ENCODE measurements at places on chromosomes 7 and 10.

- no peaks in the 10 kb centered on the region for H3K4me1 ChIP-seq
- no peak overlapping the region for H3K4me3 ChIP-seq
- no peaks in the 10 kb centered on the region for H3K27me3 ChIP-seq
Observed at GRCh38 chr7:77838929-77839491, 40.4 kb downstream of the PHTF2 start.

GRCh38 chr7:127409629-127410028, 17.1 kb upstream of the ZNF800 start:
- DNase-seq: peak; percentile 31
- no peaks in the 10 kb centered on the region for H3K4me1 ChIP-seq
- no peaks in the 10 kb centered on the region for H3K27me3 ChIP-seq
- no peak overlapping the region for H3K4me3 ChIP-seq
- no peak overlapping the region for H3K27ac ChIP-seq

- peaks cover 3% of the 10 kb centered on the region for H3K4me1 ChIP-seq
- no peaks in the 10 kb centered on the region for H3K36me3 ChIP-seq
- peak overlapping the region; percentile 68 for H3K4me3 ChIP-seq
- H3K27ac ChIP-seq: peak overlapping the region; percentile 98
- H3K27me3 ChIP-seq: no peaks in the 10 kb centered on the region
Observed at GRCh38 chr10:124917428-124918190, 24.3 kb upstream of the ZRANB1 start.

GRCh38 chr7:120695848-120696247, 162.1 kb downstream of the TSPAN12 start:
- H3K27ac ChIP-seq: no peak overlapping the region
- no peak for DNase-seq
- no peaks in the 10 kb centered on the region for H3K4me1 ChIP-seq
- no peak overlapping the region for H3K4me3 ChIP-seq
- no peaks in the 10 kb centered on the region for H3K27me3 ChIP-seq

- no peak overlapping the region for H3K27ac ChIP-seq
- no peak overlapping the region for H3K4me3 ChIP-seq
- H3K27me3 ChIP-seq: no peaks in the 10 kb centered on the region
- no peaks in the 10 kb centered on the region for H3K36me3 ChIP-seq
Observed at GRCh38 chr7:42698600-42699374, 213.1 kb downstream of the C7orf25 start.

GRCh38 chr10:69957886-69958555, 94.6 kb upstream of the MACROH2A2 start:
- H3K4me3 ChIP-seq: no peak overlapping the region
- peaks cover 5% of the 10 kb centered on the region for H3K4me1 ChIP-seq
- no peak overlapping the region for H3K27ac ChIP-seq
- DNase-seq: peak; percentile 88

DNA sequence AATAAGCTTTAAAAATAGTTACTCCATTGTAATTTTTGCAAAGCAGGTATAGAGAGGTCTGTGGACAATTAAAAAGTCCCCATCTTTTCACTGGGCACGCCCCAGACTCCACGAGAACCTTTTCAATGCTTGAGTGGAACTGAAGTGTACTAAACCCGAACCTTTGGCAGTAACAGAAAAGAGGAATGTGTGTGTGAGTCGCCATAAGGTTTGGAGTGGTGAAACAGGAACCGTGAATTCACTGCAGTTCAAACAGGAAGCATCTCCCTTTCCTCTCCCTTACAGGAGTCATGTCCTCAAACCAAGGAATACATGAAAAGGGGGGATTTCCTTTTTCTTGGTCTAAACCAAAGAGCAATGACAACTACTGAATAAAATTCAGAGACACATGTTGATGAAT, 23.2 kb downstream of the NDUFB2 start:
- no peak overlapping the region for H3K4me3 ChIP-seq
- H3K36me3 ChIP-seq: no peaks in the 10 kb centered on the region
- DNase-seq: no peak
- H3K27me3 ChIP-seq: no peaks in the 10 kb centered on the region
- no peak overlapping the region for H3K27ac ChIP-seq

- no peak overlapping the region for H3K27ac ChIP-seq
- peaks cover 13% of the 10 kb centered on the region for H3K36me3 ChIP-seq
- no peak overlapping the region for H3K4me3 ChIP-seq
Observed at GRCh38 chr10:43393606-43394360, 15.2 kb downstream of the HNRNPF start.

DNA sequence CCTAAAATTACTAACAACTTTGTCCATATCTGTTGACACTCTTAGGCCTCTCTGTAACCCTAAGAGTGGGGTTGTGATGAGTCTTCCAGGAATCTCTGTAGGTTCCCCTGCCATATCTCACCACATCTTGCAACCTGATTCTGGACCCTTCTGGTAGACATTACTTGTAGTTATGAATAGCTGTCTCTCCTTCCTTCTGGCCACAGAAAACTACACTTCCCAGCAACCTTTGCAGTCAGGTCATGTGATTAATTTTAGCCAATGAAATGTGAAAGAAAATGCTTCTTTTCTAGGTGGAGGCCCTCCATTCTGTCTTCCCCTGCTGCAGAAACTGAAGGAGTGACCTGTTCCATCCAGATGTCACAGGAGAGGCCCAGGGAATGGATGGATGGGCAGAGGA, 147.6 kb upstream of the AOAH start:
- H3K4me3 ChIP-seq: no peak overlapping the region
- H3K4me1 ChIP-seq: peaks cover 9% of the 10 kb centered on the region
- no peaks in the 10 kb centered on the region for H3K36me3 ChIP-seq

- no peaks in the 10 kb centered on the region for H3K36me3 ChIP-seq
- H3K4me1 ChIP-seq: no peaks in the 10 kb centered on the region
- no peaks in the 10 kb centered on the region for H3K27me3 ChIP-seq
- H3K4me3 ChIP-seq: no peak overlapping the region
Observed at GRCh38 chr10:20624642-20625041, 272.5 kb downstream of the NEBL start.

GRCh38 chr10:114174695-114175188, 739 bp upstream of the CCDC186 start:
- no peak overlapping the region for H3K27ac ChIP-seq
- H3K4me1 ChIP-seq: no peaks in the 10 kb centered on the region
- no peaks in the 10 kb centered on the region for H3K36me3 ChIP-seq

DNA sequence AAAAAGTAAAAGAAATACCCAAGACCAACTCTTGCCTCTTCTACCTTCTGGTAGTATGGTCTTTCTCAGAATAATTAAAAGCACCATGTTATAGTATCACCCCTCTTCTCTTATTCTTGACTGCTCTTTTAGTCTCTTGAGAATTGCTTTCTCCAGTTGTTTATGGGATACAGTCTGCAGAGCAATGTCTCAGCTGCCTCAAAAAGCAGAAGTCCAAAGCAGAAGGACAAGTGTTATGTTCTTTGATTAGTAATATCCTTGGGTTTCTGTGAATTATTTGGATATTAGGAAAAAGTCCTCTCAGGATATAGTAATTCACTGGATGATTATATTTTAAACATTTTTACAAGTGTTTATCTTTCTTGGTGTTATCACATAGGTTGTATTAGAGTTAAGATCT, 7.4 kb downstream of the TAS2R41 start:
- H3K4me1 ChIP-seq: no peaks in the 10 kb centered on the region
- H3K4me3 ChIP-seq: no peak overlapping the region
- no peaks in the 10 kb centered on the region for H3K27me3 ChIP-seq
- no peak overlapping the region for H3K27ac ChIP-seq

GRCh38 chr10:71648254-71648932, 71.2 kb downstream of the C10orf105 start:
- no peak overlapping the region for H3K4me3 ChIP-seq
- peaks cover 2% of the 10 kb centered on the region for H3K4me1 ChIP-seq
- no peaks in the 10 kb centered on the region for H3K36me3 ChIP-seq
- no peak overlapping the region for H3K27ac ChIP-seq

- H3K4me1 ChIP-seq: no peaks in the 10 kb centered on the region
- H3K27me3 ChIP-seq: no peaks in the 10 kb centered on the region
- H3K36me3 ChIP-seq: no peaks in the 10 kb centered on the region
- no peak overlapping the region for H3K27ac ChIP-seq
- DNase-seq: peak; percentile 80
- no peak overlapping the region for H3K4me3 ChIP-seq
Observed at GRCh38 chr7:151626422-151627115, 106.9 kb upstream of the RHEB start.

DNA sequence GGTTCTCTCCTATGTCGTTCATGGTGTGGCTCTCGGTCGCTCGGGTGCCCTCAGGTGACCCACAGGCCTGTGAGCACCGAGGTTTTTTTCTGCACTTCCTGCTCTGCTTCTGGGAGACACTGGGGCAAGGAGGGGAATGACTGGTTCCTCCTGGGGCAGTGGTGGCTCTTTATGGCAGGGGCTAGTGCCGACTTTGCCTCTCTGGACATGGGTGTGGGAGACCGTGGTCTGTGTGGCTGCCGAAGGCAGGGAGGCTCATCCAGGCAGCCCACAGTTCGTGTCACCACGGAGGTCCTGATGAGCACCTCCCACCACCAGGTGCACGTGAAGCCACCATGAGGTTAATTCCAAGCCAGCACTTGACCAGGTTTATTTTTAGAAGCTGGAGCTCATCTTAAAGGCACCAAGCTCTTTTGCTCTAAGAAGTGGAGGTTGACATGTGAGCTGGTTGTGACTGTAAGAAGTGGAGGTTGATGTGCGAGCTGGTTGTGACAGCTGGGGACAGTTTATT, 24.7 kb upstream of the DPYSL4 start:
- no peak for DNase-seq
- H3K27me3 ChIP-seq: no peaks in the 10 kb centered on the region
- H3K36me3 ChIP-seq: no peaks in the 10 kb centered on the region
- H3K4me1 ChIP-seq: no peaks in the 10 kb centered on the region
- no peak overlapping the region for H3K4me3 ChIP-seq

DNA sequence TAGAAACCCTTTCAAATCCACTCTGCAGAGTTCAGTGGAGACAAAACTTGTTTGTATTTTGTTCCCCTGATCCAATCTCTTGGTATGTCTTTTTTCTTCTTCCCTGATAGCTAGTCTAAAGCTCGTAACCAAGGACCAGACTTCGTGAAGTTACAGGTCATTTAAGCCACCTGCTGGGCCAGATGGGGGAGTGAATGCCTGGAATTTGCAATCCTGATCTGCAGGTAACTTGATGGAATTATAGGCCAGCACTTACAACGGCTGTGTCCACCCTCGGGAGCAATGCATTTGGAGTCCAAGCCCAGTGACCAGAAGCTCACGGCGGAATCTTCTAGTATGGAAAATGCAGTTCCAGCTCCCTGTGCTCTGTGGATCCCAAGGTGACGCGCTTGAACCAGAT, 566.9 kb downstream of the TCERG1L start:
- no peak overlapping the region for H3K4me3 ChIP-seq
- no peaks in the 10 kb centered on the region for H3K36me3 ChIP-seq
- no peaks in the 10 kb centered on the region for H3K27me3 ChIP-seq
- H3K27ac ChIP-seq: no peak overlapping the region
- DNase-seq: peak; percentile 52
- H3K4me1 ChIP-seq: no peaks in the 10 kb centered on the region

DNA sequence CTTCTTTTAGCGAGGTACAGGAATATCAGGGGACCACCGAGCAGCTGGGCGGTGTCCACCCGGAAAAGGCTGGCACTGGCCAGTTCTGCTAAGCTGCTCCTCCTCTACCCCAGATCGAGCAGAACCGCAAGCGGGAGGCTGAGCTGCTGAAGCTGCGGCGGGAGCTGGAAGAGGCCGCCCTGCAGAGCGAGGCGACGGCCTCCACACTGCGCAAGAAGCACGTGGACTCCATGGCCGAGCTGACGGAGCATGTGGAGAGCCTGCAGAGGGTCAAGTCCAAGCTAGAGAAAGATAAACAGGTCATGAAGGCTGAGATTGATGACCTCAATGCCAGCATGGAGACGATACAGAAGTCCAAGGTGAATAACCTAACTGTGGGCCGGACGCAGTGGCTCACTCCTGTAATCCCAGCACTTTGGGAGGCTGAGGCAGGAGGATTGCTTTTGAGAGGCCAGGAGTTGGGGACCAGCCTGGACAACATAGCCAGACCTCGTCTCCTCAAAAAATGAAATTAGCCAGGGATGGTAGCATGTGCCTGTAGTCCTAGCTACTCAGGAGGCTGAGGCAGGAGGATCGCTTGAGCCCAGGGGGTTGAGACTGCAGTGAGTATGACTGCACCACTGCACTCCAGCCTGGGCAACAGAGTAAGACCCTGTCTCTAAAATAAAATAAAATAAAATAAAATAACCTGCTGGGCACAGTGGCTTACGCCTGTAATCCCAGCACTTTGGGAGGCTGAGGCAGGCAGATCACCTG, 15.3 kb downstream of the MYH16 start:
- H3K27ac ChIP-seq: no peak overlapping the region
- H3K4me1 ChIP-seq: no peaks in the 10 kb centered on the region
- no peaks in the 10 kb centered on the region for H3K27me3 ChIP-seq
- H3K36me3 ChIP-seq: no peaks in the 10 kb centered on the region

DNA sequence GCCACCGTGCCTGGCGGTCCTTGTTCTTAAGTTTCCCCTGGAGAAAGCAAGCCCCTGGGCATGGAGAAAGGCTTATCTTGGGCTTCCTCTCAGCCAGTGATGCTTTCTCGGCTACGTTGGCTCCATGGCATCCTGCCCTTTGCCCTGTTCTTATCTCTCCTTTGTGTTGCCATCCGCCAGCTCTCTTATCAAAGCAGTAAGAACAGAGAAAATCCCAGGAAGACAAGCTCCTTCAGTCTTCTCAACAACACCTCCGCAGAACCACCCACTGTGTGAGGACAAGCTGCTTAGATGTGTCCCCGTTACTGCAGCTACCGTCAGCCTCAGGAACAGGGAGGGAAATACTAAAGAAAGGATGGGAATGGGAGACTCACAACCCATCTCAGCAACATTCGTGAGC, 3.3 kb downstream of the PLEKHS1 start:
- no peaks in the 10 kb centered on the region for H3K27me3 ChIP-seq
- H3K36me3 ChIP-seq: no peaks in the 10 kb centered on the region
- H3K27ac ChIP-seq: no peak overlapping the region
- H3K4me1 ChIP-seq: no peaks in the 10 kb centered on the region

GRCh38 chr10:116278846-116279245, 5.8 kb upstream of the GFRA1 start:
- no peak for DNase-seq
- no peaks in the 10 kb centered on the region for H3K36me3 ChIP-seq
- no peak overlapping the region for H3K27ac ChIP-seq

DNA sequence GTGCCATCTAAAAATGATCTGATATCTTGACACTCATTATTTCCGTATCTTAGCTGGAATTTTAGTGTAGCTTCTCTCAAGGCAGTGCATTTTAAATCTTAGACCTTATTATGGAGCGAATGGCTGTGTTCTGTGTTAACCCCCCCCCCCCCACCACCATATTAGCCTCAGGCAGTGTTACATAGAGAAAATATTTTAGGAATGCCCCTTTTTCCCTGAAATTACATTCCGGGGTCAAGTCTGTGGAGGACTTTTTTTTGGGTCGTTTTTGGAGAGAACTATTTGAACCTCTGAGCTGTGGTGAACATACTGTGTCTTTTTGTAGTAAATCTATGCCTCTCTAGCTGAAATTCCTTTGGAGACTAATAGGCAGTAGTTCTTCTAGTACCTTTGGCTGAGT, 3.1 kb downstream of the CCDC126 start:
- H3K27ac ChIP-seq: no peak overlapping the region
- peak; percentile 54 for DNase-seq
- no peaks in the 10 kb centered on the region for H3K27me3 ChIP-seq

- no peak overlapping the region for H3K27ac ChIP-seq
- peaks cover 5% of the 10 kb centered on the region for H3K4me1 ChIP-seq
- no peaks in the 10 kb centered on the region for H3K27me3 ChIP-seq
Observed at GRCh38 chr7:24406053-24406788, 122.2 kb downstream of the NPY start.

GRCh38 chr10:45495438-45496152, 121.6 kb downstream of the ALOX5 start:
- no peaks in the 10 kb centered on the region for H3K36me3 ChIP-seq
- H3K27me3 ChIP-seq: no peaks in the 10 kb centered on the region
- H3K4me3 ChIP-seq: no peak overlapping the region
- no peaks in the 10 kb centered on the region for H3K4me1 ChIP-seq
- peak; percentile 14 for DNase-seq
- H3K27ac ChIP-seq: no peak overlapping the region

Data from mesendoderm (in vitro differentiated cells).